ENCODE measurements at places on chromosomes 2 and 18. TPM values are rescaled to one million over a fixed set of nuclear protein-coding genes. Genes with fewer than 3 reads are reported as not detected.

GRCh38 chr2:233982421-233983121 is 65.4 kb downstream of the TRPM8 start:
- DNase-seq: no peak
- H3K27ac ChIP-seq: peak overlapping the region; percentile 89
- peaks cover 28% of the 10 kb centered on the region for H3K4me1 ChIP-seq
- no peak overlapping the region for H3K4me3 ChIP-seq
- no peaks in the 10 kb centered on the region for H3K27me3 ChIP-seq

- H3K4me3 ChIP-seq: no peak overlapping the region
- no peaks in the 10 kb centered on the region for H3K27me3 ChIP-seq
Measured at GRCh38 chr2:75553935-75554531, 6.7 kb downstream of the EVA1A start.

DNA sequence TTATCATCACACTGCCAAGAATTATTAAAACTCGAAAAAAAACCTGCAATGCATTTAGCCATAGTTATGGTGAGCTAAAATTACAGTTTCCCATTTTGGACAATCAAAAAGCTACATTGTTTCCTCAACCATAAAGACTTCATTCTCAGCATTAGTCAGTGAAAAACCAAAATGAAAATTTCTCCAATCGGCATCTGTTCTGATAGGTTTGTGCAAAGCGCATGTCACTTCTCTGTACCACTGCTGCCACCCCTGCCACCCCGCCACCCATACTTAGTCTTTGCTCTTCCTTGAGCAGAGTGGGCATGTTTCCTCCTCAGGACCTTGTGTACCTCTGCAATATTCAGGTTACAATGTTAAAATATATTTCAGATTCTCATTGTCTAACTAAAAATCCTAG is 7.1 kb upstream of the ZBTB14 start:
- no peak overlapping the region for H3K4me3 ChIP-seq
- DNase-seq: no peak
- no peak overlapping the region for H3K27ac ChIP-seq
- no peaks in the 10 kb centered on the region for H3K4me1 ChIP-seq
- H3K27me3 ChIP-seq: peaks cover 4% of the 10 kb centered on the region

DNA sequence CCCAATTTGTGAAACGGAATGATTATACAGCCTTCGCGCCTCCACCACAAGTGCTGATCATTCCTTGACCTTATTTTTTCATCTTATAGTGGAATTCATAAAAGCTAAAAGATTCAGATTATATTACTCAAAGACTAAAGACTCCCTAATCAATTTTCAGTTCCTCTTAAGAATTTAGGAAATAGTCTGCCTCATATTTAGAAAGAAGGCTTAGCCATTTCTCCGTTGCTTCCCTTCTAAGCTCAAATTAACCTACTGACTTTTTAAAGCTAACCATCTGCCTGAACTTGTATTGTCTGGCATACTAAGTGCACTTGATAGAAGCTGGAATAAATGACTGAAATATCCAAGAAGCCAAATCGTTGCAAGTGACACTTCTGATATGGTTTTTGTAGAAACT is 44.7 kb downstream of the HNRNPLL start:
- H3K4me1 ChIP-seq: no peaks in the 10 kb centered on the region
- no peak for DNase-seq
- H3K36me3 ChIP-seq: peaks cover 41% of the 10 kb centered on the region
- no peak overlapping the region for H3K4me3 ChIP-seq
- H3K27me3 ChIP-seq: no peaks in the 10 kb centered on the region

GRCh38 chr2:163665817-163666216 is 70.0 kb downstream of the FIGN start:
- H3K36me3 ChIP-seq: no peaks in the 10 kb centered on the region
- no peaks in the 10 kb centered on the region for H3K27me3 ChIP-seq
- no peak overlapping the region for H3K27ac ChIP-seq
- no peak for DNase-seq
- no peak overlapping the region for H3K4me3 ChIP-seq

DNA sequence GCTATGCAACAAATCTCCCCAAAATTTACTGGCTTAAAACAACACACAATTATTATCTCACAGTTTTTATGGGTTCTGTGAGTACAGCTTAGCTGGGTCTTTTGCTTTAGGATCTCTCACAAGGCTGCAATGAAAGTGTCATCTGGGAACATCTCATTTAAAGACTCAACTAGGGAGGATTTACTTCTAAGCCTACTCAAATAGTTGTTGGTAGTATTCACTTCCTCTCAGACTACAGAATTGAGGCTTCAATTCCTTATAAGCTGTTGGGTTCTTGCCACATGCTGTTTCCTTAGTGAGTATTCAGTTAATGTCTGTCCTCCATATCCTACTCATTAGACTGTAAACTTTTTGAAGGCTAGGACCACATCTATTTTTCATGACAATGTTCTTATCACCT is 72.3 kb downstream of the MDH1 start:
- H3K4me3 ChIP-seq: no peak overlapping the region
- no peaks in the 10 kb centered on the region for H3K27me3 ChIP-seq
- H3K27ac ChIP-seq: no peak overlapping the region
- DNase-seq: no peak

DNA sequence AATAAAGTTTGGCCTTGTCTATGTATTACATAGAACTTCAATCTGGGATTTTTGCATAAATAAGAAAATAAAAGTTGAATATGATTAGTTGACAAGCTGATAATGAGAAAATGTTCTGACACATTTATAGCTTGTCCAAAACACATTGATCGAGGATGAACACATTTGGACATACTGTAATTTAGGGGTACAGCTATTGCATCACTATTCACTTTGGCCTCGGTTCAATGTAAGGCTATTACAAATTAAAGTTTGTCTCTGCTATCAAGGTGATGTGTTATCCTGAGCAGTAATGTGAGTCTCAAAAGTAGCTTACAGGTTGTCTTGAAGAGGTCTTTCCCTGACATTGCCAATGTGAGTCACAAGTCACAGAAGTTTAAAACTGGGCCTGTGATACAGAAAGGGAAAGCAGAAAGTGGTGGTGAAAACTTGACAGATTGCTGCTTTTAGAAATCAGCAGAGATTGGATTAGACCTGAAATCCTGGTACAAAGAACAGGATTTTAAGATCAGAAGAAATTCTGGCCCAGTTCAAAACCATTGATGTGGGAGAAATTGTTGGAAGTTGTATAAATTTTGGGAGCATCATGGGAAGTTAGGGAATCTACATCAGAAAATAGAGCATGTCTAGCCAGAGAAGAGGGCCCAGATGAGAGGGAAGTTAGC is 674.1 kb downstream of the NYAP2 start:
- H3K4me1 ChIP-seq: no peaks in the 10 kb centered on the region
- DNase-seq: no peak
- no peak overlapping the region for H3K27ac ChIP-seq
- no peaks in the 10 kb centered on the region for H3K36me3 ChIP-seq
- H3K27me3 ChIP-seq: no peaks in the 10 kb centered on the region

DNA sequence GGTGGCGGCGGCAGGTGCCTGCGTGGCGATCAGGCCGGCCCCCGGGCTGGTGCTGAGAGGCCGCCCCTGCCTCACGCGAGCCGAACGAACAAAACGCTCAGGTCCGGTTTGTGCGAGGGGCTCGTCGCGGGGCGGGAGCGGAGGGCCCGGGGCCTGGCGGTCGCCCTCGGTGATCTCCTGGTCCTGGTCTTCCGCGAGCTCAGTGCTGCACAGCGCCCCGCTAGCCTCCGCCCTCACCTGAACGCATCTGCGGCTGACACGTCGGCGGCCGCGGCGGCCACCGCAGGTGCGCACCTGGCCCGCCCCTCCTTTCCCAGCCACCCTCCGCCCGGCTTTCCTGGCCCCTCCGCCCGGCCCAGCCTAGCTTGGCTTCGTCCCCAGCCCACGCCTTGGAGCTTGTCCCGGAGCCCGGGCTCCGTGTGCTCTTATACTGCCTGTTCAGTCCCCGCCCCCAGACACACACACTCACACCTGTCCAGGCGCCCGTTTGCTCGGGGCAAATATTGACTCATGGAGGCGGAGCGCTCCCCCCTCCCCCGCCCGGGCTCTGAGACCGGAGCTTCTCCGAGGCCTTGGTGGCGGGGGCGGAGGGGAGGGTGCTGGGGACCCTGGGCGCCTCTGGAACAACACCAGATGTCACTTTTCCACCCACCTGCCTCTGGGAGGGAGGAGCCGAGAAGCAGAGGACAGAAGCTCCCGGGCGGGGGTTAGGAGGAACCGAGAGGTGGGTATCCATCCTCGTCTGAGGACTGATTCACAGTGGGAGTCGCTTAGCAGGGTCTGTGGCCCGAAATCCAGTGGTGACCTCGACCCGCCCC is 8.6 kb upstream of the CRYBA2 start:
- peak overlapping the region; percentile 99 for H3K27ac ChIP-seq
- H3K36me3 ChIP-seq: no peaks in the 10 kb centered on the region
- peaks cover 18% of the 10 kb centered on the region for H3K27me3 ChIP-seq
- no peaks in the 10 kb centered on the region for H3K4me1 ChIP-seq
- no peak overlapping the region for H3K4me3 ChIP-seq
- peak; percentile 50 for DNase-seq

DNA sequence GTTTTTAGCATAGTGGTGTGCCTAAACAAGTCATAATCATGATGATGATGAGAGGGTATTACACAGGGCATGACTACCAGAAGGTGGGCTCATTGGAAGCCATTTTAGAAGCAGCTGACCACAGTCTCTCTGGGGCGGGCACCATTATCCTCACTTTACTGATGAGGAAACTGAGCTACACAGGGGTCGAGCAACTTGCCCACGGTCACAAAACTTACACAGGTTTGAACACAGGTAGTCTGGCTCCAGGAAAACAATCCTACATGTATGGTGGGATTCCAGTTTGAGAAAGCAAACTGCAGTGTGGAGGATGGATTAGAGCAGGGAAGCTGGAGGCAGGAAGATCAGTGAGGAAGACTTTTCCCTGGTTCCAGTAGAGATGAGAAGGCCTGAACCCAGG is 6.2 kb downstream of the RHOB start:
- H3K27me3 ChIP-seq: no peaks in the 10 kb centered on the region
- peaks cover 5% of the 10 kb centered on the region for H3K36me3 ChIP-seq
- no peak overlapping the region for H3K27ac ChIP-seq
- no peak overlapping the region for H3K4me3 ChIP-seq

DNA sequence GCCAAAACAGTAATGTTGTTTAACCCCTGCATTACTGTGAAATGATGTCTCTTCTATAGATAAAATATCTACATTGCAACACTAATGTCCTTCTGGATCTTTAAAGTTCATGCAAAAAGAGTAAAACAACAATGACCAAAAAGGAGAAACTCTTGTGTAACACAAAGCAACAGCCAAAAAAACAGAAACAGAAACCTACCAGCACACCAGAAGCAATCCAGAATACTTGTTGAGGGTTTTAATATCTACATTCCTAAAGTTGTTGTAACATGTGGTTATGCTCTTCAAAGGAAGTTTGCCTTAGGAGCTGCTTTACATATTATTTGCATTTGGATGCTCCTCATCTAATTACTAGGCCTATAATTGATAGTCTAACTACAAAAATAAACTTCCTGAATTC is 157.2 kb downstream of the BABAM2 start:
- no peak overlapping the region for H3K4me3 ChIP-seq
- no peak overlapping the region for H3K27ac ChIP-seq
- no peaks in the 10 kb centered on the region for H3K27me3 ChIP-seq
- no peaks in the 10 kb centered on the region for H3K36me3 ChIP-seq
- DNase-seq: no peak

- H3K27me3 ChIP-seq: no peaks in the 10 kb centered on the region
- no peak overlapping the region for H3K4me3 ChIP-seq
- H3K27ac ChIP-seq: no peak overlapping the region
- DNase-seq: peak; percentile 72
- H3K4me1 ChIP-seq: peaks cover 23% of the 10 kb centered on the region
Measured at GRCh38 chr2:60530660-60531281, 22.7 kb downstream of the BCL11A start.

- H3K27ac ChIP-seq: no peak overlapping the region
- peaks cover 12% of the 10 kb centered on the region for H3K4me1 ChIP-seq
- no peak overlapping the region for H3K4me3 ChIP-seq
- no peaks in the 10 kb centered on the region for H3K36me3 ChIP-seq
- no peaks in the 10 kb centered on the region for H3K27me3 ChIP-seq
- no peak for DNase-seq
Measured at GRCh38 chr18:52222211-52222610, 117.8 kb upstream of the DCC start.

DNA sequence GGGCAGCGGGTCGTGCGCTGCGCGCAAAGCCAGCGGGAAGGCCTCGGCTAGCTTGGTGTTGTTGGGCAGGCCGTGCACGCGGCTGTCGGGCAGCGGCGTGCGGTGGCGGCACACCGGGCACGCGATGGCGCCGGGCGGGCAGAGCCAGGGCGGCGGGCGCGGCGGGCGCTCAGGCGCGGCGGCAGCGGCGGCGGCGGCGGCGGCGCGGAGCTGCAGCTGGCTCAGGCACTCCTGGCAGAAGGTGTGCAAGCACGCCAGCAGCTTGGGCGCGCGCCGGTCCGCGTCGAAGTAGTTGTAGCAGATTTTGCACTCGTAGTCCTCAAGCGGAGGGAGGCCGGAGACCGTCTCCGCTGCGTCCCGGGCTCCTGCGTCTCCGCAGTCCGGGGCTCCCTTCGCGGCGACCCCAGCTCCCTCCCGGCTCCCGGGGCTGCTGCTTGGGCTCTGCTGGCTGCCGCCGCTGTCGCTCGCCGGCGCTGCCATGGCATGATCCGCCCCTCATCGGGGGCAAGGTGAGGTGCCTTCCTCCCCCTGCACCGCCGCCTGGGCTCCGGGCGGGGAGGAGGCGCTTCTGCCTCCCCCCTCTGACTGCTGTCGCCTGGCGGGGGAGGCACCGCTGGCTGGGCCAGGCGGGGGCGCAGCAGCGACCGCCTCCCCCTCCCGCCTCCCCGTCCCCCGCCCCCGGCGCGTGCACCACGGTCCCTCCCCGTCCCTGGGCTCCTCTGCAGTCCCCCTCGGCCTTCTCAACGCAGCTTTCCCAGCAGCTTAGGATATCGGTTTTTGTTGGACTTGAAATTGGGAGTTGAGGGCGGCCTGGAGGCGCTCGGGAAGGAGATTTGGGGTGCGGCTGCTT is 21.0 kb upstream of the PAX3 start:
- DNase-seq: peak; percentile 79
- peaks cover 7% of the 10 kb centered on the region for H3K4me1 ChIP-seq
- H3K36me3 ChIP-seq: no peaks in the 10 kb centered on the region
- peaks cover 27% of the 10 kb centered on the region for H3K27me3 ChIP-seq
- peak overlapping the region; percentile 27 for H3K4me3 ChIP-seq

DNA sequence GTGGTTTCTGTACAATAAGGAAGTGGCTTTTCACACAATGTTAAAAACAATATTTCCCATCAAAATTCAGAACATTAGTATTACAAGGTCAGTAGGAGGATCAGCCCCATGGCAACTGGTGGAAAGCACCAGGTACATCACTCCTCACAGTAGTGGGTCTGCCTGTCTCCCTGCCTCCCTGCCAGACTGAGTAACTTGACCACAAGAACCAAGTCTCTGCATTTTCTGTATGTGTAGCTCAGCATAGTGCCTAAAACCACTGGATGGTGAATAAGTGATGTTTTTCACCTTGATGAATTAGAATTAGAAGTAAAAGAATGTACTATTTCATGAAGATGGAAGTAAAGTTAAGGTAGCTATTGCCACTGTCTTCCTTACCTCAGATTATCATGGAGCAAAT is 4.1 kb upstream of the WDR7 start:
- H3K4me3 ChIP-seq: no peak overlapping the region
- no peak overlapping the region for H3K27ac ChIP-seq
- H3K36me3 ChIP-seq: no peaks in the 10 kb centered on the region
- no peaks in the 10 kb centered on the region for H3K27me3 ChIP-seq
- no peaks in the 10 kb centered on the region for H3K4me1 ChIP-seq

The EGR4 gene
- polyA plus RNA-seq: 0.02 TPM

The ICOS gene
- not detected for polyA plus RNA-seq

The SERPINB3 gene
- polyA plus RNA-seq: not detected

The RNU2-63P gene
- polyA plus RNA-seq: not detected

The SPATS2L gene
- polyA plus RNA-seq: 77.7 TPM

The HYCC2 gene
- 1.2 TPM for polyA plus RNA-seq

The SLC5A7 gene
- polyA plus RNA-seq: 0.12 TPM

The ZSWIM2 gene
- 0.05 TPM for polyA plus RNA-seq

The THAP4 gene
- polyA plus RNA-seq: 46.0 TPM

The KCNIP3 gene
- 1.6 TPM for polyA plus RNA-seq

The TMEM247 gene
- not detected for polyA plus RNA-seq

The SELENOI gene
- polyA plus RNA-seq: 6.2 TPM

The CROCC2 gene
- not detected for polyA plus RNA-seq

Data from SK-N-SH (cell line).